HTR-8/SVneo (cell line): ENCODE measurements at places on chromosomes 5 and 9.

DNA sequence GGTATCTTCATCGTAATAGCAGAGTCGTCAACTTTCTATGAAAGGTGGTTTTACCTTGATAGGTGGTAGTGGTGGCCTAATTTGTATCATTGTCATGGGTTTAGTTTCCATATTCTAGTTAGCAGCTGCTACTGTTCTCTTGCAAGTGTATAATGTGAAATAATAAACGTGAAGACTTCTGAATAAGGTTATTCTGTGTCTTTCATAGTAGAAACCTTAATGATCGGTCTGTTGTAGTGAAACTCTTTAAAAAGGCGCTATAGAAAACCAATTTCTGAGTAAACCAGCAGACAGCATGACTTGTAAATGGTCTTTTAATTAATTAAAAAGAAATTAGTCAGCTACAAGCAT lies 1.6 kb downstream of the SET start:
- DNase-seq = no peak

DNA sequence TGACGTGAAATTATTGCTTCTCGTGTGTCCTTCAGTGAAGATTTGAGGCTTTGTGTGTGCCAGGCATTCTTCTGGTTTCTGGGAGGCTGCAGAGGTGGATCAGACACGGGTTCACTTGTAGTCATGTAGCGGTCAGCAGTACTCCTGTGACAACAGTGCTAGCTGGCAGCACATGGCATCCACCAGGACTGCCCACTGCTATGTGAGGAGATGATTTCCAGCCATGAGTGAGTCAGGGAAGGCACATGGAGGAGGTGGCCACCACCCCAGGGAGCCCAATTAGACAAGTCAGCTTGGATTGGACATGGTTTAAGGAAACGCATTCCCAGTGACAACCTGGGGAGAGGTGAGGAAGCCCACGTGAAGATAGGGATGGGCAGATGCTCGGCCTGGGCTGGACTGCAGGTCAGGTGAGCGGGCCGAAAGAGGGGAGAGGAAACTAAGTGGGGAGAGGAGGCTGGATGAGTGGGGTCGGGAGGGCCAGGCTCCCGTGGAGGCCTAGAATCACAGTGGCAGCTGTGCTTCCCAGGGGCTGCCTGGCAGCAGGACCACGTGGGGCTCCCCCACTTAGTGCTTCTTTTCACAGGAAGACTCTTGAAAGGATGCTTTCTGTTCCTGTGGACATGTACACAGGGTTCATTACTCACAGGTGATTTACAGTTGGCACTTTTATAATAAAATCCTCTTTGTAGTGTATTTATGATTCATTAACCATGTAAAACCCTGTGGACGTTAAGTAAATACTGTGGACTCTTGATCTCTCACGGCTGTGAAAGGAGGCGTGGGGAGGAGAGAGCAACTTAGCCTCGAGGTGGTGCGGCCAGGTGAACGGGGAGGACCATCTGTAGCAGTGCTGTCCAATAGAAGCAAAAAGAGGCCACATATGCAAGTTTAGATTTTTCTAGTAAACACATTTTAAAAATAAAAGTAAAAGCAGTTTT lies 80.0 kb upstream of the OTULINL start:
- DNase-seq = no peak

GRCh38 chr9:125329978-125330377 lies 68.4 kb downstream of the GAPVD1 start:
- DNase-seq = no peak

DNA sequence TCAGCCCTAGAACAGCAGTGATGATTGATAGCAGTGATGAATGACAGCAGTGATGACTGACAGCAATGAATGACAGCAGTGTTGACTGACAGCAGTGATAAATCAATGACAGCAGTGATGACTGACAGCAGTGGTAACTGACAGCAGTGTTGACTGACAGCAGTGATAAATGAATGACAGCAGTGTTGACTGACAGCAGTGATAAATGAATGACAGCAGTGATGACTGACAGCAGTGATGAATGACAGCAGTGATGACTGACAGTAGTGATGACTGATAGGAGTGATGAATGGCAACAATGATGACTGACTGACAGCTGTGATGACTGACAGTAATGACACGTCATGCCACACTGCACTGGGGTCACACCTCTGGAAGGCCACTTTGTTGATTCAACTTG lies 106.8 kb downstream of the ENTREP1 start:
- no peak for DNase-seq

- no peak for DNase-seq
Measured at GRCh38 chr9:111978616-111979015, 82.0 kb downstream of the UGCG start.

DNA sequence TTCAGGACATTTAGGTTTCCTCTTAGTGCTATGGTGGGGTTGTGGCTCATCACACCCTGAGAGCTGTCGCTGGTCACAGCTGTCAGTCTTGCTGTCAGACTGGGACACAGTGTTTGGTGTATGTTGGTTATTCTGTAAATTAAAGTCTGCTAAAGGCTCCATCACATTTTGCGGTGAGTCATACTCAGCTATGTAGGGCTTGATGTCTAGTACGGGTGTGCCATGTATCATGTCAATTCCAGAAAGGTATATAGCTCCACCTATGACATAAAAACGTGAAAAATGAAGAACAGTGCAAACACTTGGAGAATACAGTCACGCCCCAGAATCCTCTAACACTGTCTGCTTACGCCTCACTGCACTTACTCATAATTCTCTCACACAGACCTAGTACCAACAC lies 11.9 kb downstream of the TRMO start:
- no peak for DNase-seq

DNA sequence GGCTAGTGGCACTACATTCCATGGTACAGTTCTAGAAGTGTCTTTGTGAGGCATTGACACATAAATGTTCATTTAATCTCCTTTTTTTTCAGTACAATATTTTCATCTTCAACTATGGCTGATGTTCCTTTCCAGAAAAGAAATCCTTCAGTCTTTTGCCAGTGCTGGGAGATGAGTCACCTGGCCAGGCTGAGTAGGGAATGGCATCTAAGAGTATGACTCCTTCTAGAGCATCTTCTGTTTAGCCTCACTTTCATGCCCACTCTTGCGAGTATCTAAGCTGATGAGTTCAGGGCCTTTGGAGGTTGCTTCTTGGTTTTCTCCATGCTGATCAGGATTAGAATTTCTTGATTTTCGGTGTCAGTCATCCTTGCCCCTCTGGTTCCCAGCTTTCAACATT lies 124.4 kb downstream of the SLC28A3 start:
- no peak for DNase-seq

GRCh38 chr9:113187929-113188595 lies 33.0 kb downstream of the FKBP15 start:
- DNase-seq = peak; percentile 79

GRCh38 chr5:169805527-169805934 lies 168.5 kb downstream of the DOCK2 start:
- no peak for DNase-seq

- no peak for DNase-seq
Measured at GRCh38 chr9:126219166-126219565, 107.5 kb upstream of the MVB12B start.

- no peak for DNase-seq
Measured at GRCh38 chr5:119527351-119527750, 75.1 kb downstream of the HSD17B4 start.

- DNase-seq = no peak
Measured at GRCh38 chr9:32735476-32735875, 47.9 kb upstream of the TMEM215 start.

DNA sequence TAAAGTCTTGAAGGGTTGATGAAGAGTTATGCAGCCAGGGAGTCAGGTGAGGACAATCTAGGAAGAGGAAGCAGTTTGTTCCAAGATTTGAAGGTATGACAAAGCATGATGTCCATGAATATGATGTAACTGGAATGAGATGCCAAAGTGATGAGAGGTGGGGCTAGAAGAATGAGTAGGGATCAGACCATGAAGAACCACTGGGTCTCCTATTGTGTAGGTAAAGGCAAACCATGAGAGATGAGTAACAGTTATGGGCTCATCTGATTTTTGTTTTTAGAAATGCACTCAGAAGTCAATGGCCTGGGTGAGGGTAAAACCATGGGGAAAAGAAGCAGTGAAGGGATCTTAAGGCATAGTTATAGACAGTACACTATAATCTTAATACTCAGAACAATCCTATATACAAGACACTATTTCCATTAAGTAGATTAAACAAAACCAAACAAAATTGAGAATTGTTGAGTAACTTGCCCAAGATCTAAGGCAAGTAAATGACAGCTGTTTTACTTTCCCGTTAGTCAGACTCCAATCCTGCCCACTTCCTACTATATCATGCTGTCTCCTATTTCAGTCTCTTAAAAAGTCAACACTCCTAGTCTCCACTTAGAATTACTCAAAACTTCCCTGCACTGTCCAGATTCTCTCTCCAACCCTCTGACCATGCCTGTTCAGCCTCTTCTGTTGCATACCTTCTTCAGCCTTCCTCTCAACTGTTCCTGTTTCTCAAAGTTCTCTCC lies 393.8 kb upstream of the MEF2C start:
- no peak for DNase-seq

- DNase-seq = no peak
Measured at GRCh38 chr5:173973616-173973969, 15.4 kb upstream of the C5orf47 start.

DNA sequence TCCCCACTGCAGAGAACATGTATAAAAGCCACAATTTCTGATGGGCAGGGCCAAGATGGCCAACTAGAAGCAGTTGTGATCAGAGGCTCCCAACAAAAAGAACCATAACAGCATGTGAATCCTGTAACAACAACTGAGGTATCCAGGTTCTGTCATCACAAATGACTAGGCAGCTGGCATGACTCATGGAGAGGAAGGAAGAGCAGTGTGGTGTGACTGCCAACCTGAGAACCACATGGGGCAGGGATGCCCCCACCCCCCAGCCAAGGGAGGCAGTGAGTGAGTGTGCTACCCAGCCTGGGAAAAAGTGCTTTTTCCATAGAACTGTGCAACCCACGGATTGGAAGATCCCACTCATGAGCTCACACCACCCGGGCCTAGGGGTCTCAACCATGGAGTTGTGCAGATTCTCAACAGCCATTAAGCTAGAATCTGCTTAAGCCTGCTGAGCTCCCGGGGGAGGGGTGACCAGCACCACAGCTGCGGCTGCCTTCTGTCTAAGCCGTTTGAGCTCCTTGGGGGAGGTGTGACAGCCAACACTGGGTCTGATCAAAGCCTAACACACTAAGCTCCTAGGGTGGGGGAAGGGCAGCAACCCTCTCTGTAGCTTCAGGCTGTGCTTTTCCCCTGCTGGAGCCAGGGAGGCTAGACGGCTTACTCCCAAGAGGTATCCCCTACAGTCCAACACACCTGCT lies 80.1 kb upstream of the DMAC1 start:
- no peak for DNase-seq

GRCh38 chr5:59099270-59099994 lies 516.6 kb downstream of the RAB3C start:
- DNase-seq = peak; percentile 63

DNA sequence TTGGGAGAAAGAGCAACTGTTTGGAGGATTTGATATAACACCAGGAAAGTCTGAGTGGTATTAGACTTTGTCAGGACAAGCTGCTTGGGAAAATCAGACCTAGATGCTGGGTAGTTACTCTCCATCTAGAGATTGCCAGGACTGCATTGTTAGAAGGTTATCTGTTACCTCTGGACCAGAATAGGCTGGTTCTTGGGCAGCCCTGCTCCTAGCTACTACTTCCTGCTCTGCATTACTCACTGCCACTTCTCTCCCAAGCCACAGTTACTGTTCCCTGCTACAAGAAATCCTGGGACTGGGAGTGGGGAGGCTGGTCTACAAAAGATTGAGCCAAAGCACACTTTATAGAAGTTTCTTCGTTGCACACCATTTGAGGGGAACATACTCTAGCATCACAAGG lies 95.5 kb upstream of the KCNN2 start:
- DNase-seq = no peak

DNA sequence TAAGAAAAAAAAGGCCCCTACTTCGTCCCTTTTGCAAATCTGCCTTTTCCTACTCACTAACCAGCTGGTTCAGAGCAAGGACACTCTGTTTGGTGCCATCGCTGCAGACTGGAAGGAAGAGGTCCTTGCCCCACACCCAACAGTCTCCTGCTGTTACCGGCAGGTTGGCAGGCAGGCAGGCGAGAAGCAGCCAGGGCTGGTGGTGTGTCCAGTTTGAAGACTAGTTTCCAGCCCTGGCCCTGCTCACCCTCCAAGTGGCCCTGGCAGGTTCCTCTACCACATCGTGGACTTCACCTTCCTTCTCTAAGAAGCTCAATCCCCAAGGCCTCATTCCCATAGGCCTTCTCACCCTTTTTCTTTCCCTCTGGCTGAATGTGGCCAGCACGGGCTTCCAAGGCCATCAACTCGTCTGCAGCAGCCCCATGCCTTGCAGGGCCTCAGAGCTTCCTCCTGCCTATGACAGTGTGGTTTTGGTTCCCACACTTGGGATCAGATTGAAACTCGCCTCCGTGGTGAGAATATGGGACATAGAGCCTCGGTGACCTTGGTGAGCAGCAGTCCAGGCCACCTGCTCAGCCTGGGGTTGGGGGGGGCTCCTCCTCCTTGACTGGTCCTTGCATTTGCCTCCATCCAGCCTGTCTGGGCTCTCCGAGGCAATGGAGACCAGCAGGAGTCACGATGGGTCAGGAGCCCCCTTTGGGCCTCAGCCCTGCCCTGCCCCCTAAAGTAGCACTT lies 22.9 kb downstream of the TGFBI start:
- no peak for DNase-seq

GRCh38 chr5:158848634-158849033 lies 251.1 kb downstream of the EBF1 start:
- no peak for DNase-seq

GRCh38 chr5:81726297-81726696 lies 24.6 kb downstream of the SSBP2 start:
- DNase-seq = no peak

DNA sequence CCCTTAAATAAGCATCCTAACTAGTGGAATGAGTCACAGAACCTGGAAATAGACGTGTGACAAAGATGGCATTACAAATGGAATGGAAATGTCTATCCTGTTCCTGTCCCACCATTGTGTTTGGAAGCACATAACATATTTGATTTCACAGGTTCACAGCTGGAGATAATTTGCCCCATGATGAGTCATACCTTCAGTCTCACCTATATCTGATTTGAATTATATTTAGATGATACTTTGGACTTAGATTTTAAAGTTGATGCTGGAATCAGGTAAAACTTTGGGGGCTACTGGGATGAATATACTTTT lies 92.5 kb downstream of the CEMIP2 start:
- DNase-seq = no peak

GRCh38 chr5:40606077-40606765 lies 73.5 kb upstream of the PTGER4 start:
- no peak for DNase-seq

GRCh38 chr9:29325894-29326293 lies 1752.6 kb upstream of the C9orf72 start:
- no peak for DNase-seq

DNA sequence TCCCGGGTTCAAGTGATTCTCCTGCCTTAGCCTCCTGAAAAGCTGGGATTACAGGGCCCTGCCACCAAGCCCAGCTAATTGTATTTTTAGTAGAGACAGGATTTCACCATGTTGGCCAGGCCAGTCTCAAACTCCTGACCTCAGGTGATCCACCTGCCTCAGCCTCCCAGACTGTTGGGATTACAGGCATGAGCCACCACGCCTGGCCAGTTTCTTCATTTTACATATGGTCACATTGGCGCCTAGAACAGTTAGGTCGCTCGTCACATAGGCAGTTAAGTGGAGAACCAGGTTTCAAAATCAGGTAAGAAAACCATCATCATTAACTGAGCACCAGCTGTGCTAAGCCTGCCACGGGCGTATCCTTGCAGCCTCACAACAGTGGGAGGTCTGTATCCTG lies 36.1 kb downstream of the OLFML2A start:
- DNase-seq = no peak
